CD4-positive, CD25-positive, alpha-beta regulatory T cell (primary cell): ENCODE measurements at places on chromosomes 5 and 9. TPM values are rescaled to one million over a fixed set of nuclear protein-coding genes. Genes with fewer than 3 reads are reported as not detected.

The ROR2 gene
- 0.12 TPM for total RNA-seq

The TMC1 gene
- not detected for total RNA-seq

The OR13C3 gene
- total RNA-seq: not detected

The CCDC69 gene
- 104 TPM for total RNA-seq

The S1PR3 gene
- not detected for total RNA-seq

The LCN9 gene
- total RNA-seq: not detected

The PAX5 gene
- 0.94 TPM for total RNA-seq

The MTAP gene
- total RNA-seq: 22.5 TPM

The CAPSL gene
- not detected for total RNA-seq

The FKBP15 gene
- 24.9 TPM for total RNA-seq

The IARS1 gene
- 67.1 TPM for total RNA-seq

The SELENOP gene
- 0.62 TPM for total RNA-seq
